Left ventricle myocardium superior (tissue), 1 donor: ENCODE measurements at places on chromosomes 5 and 9. TPM values are rescaled to one million over a fixed set of nuclear protein-coding genes. Genes with fewer than 3 reads are reported as not detected.

The MOB3B gene
- total RNA-seq, result 1.7 TPM

The PCYOX1L gene
- 2.6 TPM for total RNA-seq

DNA sequence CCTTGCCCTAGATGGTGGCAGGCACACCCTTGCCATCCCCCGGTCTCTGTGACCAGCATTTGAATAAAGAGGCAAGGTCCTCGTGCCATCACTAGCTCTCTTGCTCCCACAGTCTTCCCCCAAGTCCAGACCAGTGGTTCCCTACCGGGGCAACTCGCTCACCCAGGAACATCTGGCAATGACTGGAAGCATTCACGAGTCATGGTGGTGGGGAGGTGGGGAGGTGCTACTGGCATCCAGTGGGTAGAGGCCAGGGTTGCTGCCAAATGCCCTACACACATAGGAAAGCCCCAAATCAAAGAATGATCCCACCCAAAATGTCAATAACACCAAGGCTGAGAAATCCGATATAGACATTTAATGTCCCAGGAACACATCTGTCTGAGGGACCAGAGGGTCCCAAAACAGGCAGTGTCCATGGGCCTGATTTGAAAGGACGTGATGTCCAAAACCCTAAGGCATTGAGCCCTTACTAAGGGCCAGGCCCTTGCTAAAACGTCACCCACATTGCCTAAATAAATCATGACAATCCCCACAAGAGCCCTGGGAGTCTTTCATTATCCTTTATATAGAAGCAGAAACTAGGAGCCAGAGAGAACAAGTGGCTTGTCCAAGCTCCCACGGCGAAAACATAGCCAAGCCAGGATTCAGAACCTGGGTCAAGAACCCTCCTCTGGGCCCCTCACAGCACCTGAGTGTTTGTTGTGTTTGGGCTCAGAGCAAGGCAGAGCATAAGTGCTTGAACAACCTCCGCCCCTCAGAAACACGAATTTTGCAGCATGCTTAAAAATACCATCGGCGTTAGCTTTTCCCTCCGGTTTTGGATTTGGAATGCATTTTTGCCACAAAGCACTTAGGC, 119.3 kb upstream of the WWC1 start:
- DNase-seq, result no peak

GRCh38 chr9:114012126-114012525, 66.0 kb downstream of the AMBP start:
- no peak for DNase-seq

- no peak for DNase-seq
Observed at GRCh38 chr9:8261737-8262136, 462.2 kb upstream of the DMAC1 start.

- no peak for DNase-seq
Observed at GRCh38 chr9:94801681-94802080, 75.2 kb downstream of the AOPEP start.

The UBE2QL1 gene
- 22.1 TPM for total RNA-seq
